ENCODE measurements at places on chromosomes 11 and 22. TPM values are rescaled to one million over a fixed set of nuclear protein-coding genes. Genes with fewer than 3 reads are reported as not detected.

Gene ALDH3B2
- total RNA-seq: not detected

GRCh38 chr11:132028380-132029240, 658.2 kb downstream of the NTM start:
- H3K27me3 ChIP-seq: no peaks in the 10 kb centered on the region
- H3K36me3 ChIP-seq: no peaks in the 10 kb centered on the region
- no peak overlapping the region for H3K27ac ChIP-seq
- H3K4me1 ChIP-seq: peaks cover 7% of the 10 kb centered on the region
- DNase-seq: no peak

GRCh38 chr11:82315093-82315492, 418.6 kb downstream of the FAM181B start:
- no peak overlapping the region for H3K4me3 ChIP-seq
- H3K27ac ChIP-seq: no peak overlapping the region
- H3K4me1 ChIP-seq: no peaks in the 10 kb centered on the region

DNA sequence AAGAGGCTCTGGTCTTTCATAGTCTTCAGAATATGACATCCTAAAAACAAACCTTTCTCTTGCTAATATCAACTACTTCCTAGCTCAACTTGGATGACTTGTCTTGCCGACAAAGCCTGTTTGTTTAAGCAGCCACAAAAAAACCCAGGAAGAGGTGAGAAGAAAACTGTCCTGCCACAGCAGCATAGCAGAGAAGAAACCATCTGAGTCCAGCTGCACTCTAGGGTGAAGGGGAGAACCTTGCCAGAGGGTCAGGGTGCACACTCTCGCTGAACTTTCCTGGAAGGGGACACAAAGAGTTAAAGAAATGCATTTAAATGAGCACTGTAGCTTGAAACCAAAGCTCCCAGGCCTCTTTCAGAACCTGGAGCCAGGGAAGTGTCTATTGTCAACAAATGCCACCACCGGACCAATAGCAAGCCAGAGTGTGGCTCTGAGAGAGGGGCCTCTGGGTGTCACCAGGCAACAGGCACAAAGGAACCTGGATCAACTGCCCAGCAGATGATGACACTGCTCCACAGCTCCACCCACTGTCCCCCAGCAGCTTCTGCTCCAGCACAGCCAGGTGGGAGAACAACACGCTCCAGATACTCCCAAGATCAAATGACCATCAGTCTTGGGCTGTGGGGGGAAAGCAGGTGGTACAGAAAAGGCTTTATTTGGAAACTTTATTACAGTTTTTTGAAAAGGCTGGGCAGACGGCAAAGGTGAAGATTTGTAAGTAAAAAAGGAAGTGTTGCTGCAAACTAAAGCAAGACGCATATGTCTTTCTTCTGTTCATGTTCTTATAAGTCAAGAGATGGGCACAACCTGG, 105.7 kb downstream of the RASSF10 start:
- no peak for DNase-seq
- H3K4me3 ChIP-seq: no peak overlapping the region
- H3K36me3 ChIP-seq: no peaks in the 10 kb centered on the region
- peaks cover 9% of the 10 kb centered on the region for H3K4me1 ChIP-seq

GRCh38 chr11:66529069-66529468, 16.8 kb downstream of the ZDHHC24 start:
- peaks cover 6% of the 10 kb centered on the region for H3K4me1 ChIP-seq
- no peak overlapping the region for H3K27ac ChIP-seq
- no peak overlapping the region for H3K4me3 ChIP-seq

- H3K27ac ChIP-seq: no peak overlapping the region
- no peak for DNase-seq
- no peak overlapping the region for H3K4me3 ChIP-seq
- no peaks in the 10 kb centered on the region for H3K4me1 ChIP-seq
These were observed 18.6 kb downstream of the MOB2 start for GRCh38 chr11:1468002-1468401.

Gene C11orf86
- not detected for total RNA-seq

Gene RNF26
- total RNA-seq: 22.4 TPM

Gene APOBEC3F
- 3.0 TPM for total RNA-seq

DNA sequence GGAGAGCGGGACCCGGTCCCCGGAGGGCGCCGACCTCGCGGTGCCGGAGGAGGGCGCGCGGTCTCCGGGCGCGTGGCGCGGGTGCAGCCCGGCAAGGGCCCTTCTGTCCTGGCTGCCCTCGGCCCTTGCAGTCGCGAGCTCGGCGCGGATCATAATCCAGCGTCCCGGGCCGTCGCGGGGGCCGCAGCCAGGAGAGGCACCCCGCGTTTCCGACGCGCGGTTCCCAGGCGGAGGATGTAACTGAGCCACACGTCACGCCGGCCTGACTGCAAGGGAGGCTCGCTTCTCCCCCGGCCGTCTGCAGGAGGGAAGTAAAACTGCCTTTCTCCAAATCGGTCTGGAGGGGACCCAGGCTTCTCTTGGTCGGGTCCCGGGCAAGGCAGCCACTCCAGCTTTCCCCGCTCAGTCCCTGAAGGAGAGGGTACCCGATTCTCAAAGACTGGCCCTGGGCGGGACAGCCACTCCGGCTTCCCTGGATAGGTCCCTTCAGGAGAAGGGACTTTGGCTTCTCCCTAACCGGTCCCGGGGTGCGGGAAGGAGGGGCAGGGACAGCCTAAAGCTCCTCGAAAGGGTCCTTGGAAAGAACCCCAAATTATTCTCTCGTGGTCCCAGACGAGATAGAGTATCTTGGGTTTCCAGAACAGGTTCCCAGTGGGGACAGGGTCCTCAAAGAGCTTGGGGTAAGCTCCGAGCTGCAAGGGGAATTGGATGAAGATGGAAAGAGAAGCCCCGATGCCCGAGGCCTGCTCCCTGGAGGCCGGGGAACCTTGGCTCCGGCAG, 836 bp downstream of the SPON1 start:
- H3K27ac ChIP-seq: peak overlapping the region; percentile 60
- no peaks in the 10 kb centered on the region for H3K36me3 ChIP-seq
- H3K4me3 ChIP-seq: peak overlapping the region; percentile 32
- H3K4me1 ChIP-seq: no peaks in the 10 kb centered on the region
- H3K27me3 ChIP-seq: peaks cover 67% of the 10 kb centered on the region

- no peaks in the 10 kb centered on the region for H3K27me3 ChIP-seq
- no peaks in the 10 kb centered on the region for H3K36me3 ChIP-seq
- H3K27ac ChIP-seq: no peak overlapping the region
These were observed 3.3 kb upstream of the JAML start for GRCh38 chr11:118227865-118228785.

DNA sequence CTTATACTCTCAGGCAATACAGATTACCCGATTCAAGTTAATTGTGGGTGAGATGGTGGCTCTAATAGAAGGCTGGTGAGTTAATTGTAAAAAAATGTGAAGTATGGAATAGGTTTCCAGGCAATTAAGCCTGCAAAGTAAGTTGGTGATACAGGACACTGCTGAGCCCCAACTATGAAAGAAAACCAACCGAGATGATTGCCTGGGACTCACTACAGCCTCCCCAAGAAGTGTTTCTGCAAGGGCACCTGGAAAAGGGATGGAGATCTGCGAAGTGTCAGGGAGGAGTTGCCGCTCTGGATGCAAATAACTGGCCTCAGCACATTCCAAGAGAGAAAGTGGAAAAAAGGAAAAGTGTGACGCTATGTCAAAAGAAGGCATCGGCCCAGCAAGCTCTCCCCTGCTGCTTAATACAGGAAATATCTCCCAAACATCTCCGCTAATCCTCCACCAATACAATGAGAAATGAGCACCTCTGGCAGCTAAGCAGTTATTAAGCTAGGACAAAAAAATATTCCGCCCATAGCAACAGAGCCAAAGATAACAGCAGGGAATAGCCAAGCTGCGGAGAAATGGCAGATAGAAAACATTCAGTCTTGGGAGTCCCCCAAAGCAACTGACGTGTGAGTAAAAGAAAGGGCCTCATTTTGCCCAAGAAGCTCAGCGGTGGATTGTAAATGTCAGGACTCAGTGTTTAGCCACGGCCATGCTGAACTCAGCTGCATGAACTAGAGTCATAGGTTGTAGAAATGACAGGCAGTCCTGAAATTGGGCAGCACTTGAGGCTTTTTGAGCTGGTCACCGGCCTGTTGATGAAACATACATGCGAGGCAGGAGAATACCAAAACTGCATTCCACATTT, 133.7 kb downstream of the SNX19 start:
- H3K27ac ChIP-seq: peak overlapping the region; percentile 4
- H3K4me3 ChIP-seq: no peak overlapping the region
- DNase-seq: no peak
- H3K36me3 ChIP-seq: no peaks in the 10 kb centered on the region
